ENCODE measurements at places on chromosomes 7 and 10.

DNA sequence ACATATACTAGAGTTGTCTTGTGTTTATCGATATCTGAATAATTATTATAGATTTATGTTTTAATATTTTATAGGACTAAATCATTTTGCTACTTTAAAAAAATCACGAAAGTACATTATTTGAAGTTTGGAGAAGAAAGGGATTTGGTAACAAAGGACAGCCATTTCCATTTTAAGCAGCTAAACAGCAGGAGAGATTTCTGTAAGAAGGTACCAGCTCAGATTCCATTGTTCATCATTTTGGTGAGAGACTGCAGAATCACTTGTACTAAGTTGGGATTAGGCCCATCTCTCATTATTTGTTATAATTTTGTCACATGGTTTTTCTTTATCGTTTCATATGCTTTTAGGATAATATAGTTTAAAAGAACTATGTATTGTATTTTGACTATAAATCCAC lies 46.7 kb downstream of the PALS2 start:
- DNase-seq: no peak

DNA sequence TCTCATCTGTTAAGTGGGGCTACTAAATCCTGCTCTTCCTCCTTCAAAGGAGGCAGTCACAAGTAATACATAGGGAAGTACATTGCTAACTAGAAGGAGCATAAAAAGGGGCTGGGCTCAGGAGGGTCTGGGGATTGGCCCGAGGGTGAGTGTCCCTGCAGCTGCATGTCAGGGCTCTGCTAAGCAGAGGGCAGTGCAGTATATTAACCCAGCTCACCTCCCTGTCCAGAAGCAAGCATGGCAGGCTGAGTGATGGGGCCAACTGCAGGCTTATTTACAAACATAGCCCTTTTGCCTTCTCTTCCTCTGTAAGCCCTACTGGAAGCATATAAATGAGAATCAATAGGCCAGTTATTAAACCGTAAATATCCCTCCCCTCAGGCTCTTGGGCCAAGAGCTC lies 143.2 kb upstream of the PCBD1 start:
- no peak for DNase-seq

DNA sequence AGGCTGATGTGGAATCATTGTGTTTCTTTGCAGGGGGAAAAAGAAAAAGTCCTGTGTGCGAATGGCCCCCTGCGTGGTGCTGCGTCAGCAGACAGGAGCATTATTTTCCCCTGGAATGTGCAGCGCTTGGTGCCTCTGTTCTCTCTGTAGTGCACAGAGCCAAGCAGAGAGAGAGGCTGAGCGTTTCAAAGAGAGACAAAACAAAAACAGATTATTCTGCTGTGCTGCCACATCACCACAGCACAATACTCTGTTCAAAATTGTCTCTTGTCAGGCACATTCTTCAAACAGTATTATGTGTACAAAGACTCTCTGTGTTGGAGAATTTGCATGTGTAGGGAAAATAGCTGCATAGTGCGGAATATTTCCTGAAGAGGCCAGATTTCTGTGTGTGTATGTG lies 609.0 kb downstream of the SDK1 start:
- no peak for DNase-seq

DNA sequence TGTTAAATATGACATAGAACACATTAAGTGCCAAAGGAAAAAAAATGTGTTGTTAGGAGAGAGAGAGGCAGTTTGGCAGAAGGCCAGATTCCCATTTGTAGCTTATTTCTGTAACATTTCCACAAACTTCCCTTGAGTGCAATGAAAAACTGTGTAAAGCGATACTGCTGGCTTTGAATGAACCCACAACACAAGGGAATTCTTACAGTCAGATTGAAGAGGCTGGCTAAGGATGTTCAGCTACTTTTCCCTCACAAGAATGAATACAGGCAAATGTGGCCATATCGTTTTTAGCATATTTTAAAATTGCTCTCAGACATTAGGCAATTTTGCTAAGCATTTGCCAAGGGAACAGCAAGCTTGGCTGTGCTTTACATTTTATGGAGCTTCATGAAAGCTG lies 614.1 kb upstream of the FZD8 start:
- DNase-seq: no peak

GRCh38 chr7:101108330-101108857 lies 18.5 kb upstream of the SERPINE1 start:
- DNase-seq: no peak
